ENCODE measurements at places on chromosomes 4 and X.

GRCh38 chr4:54719378-54719777 is 61.6 kb downstream of the KIT start:
- DNase-seq: no peak

DNA sequence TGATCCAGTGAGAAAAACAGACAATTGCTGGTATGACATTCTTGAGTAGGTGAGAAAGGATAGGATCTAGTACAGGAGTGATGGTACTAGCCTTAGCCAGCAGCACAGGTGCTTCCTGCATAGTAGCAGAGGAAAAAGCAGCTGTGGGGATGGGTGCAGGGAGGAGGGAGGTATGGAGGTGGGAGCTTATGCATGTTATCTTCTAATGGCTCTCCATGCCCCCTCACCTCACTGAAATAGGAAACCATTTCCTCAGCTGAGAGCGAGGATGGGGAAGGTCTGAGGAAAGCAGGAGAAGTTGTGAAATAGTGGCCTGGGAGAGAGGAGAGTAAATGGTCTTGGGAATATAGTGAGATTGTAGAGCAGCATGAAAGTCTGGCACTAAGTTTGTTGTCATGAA is 136.3 kb downstream of the TMEM164 start:
- DNase-seq: no peak

DNA sequence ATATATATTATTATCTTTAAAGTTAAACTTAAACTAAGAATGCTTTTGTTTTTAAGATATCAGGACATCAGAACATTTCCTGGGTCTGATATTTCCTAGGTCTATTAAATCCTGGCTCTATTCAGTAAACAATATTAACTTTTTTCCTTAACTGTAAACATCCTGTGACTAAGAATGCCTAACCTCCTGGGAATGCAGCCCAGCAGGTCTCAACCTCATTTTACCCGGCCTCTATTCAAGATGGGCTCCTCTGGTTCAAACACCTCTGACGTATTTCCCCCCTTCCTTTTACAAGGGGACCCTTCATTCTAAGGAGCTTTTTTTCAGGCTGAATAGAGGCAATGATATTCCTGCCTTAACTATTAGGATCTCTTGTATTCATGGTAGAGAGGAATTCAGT is 35.8 kb upstream of the DYNLT3 start:
- peak; percentile 37 for DNase-seq

DNA sequence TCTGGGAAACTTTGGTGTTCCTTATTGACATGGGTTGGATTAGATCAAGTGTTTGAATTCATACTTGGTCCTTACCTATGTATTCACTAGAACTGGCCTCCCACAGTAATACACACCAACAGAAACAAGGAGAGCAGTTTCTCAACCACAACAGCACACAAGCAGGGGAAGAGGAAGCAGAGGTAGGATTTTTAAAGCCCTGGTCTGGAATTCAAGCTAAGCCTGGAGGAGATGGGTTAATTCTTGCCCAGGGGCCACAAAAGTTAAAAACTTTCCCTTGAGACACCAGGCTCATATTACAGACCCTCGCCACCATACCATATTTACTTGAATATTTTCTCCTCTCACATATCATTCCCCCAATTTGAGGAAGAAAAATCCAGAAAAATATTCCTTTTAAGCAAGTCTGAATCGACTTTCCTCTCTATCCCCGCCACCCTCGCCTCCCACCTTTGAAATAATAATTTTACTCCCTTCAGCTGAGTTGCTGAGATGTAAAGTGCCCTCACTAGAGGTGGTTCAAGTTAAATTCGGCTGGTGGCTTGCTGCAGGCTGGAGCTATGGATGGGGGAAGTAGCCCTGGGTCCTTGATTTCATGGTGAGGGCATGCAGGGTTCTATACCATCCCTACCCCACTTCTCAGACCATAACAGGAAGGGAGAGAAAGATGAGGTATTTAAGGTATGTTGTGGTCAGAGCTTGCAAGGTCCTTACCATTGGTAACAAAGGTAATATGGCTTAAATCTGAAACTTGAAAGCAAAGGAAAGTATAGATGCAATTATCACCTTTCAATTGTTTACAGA is 440.2 kb downstream of the INPP4B start:
- no peak for DNase-seq

DNA sequence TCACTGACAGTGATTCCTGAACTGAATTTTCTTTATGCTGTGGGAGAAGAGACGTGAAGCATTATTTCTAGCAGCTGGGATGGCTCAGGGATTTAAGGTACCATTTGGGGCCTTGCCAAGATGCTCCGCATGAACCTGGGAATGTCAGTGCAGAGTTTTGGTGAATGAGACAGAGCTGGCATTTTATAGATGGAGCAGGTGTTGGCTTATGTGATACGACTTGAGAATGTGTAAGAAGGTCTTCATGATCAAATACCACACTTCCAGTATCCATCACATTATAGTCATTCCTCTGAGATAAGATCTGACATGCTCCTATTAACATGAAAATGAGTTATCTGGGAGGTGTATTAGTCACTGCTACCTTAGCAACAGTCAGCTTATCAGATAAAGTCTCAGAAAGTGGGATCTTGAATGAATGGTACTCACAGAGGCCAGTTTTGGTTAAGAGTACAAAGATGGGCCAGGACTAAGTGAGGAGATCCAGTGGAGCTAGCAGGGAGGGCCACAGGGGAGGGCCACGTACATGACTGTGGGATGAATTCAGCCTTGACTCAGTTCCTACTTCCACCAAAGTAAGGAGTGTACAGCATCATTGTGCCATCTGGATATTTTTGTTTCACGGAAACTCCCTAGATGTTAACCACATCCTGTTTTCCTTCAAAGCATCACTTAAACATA is 116.7 kb downstream of the SPCS3 start:
- peak; percentile 86 for DNase-seq

- DNase-seq: peak; percentile 58
Observed at GRCh38 chr4:20544645-20545044, 155.6 kb upstream of the PACRGL start.

DNA sequence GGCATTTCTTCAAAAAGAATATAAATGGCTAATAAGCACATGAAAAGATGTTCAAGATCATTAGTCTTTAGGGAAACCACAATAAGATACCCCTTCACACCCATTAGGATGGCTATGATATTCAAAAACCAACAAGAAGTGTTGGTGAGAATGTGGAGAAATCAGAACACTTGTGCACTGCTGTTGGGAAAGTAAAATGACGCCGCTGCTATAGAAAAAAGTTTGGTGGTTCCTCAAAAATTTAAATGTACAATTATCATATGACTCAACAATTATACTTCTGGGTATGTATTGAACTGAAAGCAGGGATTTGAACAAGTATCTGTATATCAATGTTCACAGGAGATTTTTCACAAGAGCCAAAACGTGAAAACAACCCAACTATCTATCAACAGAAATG is 29.4 kb upstream of the NEUROG2 start:
- DNase-seq: no peak

DNA sequence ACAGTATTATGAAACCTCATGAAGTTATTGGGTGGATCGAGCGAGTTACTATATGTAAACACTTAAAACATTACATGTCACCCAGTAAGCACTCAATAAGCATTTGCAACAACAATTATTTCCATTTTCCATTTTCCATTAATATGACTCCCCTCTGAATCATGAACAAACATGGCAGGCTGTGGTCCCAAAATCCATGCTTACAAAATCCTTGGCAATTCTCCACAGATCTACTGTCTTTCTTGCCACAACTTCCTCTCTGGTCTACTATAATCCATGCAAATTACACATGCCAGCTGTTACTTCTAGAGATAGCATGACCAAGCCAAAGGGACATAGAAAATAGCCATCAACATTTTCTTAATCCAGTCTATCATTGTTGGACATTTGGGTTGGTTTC is 22.0 kb downstream of the ASB11 start:
- peak; percentile 64 for DNase-seq

- DNase-seq: no peak
Observed at GRCh38 chr4:24742773-24743172, 52.6 kb upstream of the SOD3 start.

- no peak for DNase-seq
Observed at GRCh38 chrX:39581411-39581810, 516.3 kb downstream of the BCOR start.

DNA sequence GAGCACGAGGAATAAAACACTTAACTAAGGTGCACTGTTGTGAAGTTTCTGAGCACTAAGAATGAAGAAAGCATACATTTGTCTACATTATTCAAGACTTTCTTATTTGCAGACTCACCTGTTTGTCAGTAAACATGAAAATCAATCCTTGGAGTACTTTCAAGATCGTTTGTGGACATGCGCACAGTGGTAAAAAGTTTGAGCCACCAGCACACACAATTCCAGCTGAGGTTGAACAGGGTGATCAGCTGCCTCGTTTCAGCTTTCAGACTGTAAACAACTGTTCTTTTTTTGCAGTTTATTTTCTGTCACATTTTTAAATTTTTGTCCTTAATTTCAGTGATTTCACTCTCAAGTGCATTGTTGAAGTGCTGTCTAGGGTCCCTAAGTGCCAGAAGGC is 143.8 kb upstream of the VCX2 start:
- no peak for DNase-seq

DNA sequence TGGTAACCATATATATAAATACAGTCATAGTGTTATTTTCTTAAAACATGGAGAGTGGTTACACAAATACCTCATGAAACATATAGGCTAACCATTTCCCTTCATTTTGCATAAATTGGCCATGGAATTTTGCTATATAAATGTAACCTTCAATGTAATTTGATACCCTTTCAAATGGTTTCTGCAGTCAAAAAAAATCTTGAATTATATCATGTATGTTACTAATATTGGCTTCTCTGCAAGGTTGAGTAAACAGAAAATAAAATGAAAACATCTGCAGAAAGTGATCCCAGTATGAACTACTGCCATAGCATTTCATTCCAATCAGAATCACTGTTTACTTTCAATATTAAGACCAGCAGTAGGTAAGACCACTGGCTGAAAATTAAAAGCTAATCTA is 1165.9 kb upstream of the TENM3 start:
- no peak for DNase-seq
